Activated T-cell treated with anti-CD3 and anti-CD28 coated beads, Interleukin-2, amount 50 U/mL, for 72 hours (primary cell): ENCODE measurements at places on chromosomes 7 and 10. TPM values are rescaled to one million over a fixed set of nuclear protein-coding genes. Genes with fewer than 3 reads are reported as not detected.

Gene NUPR2
- total RNA-seq = not detected

Gene STEAP1B
- not detected for total RNA-seq

Gene CHST15
- 0.38 TPM for total RNA-seq

DNA sequence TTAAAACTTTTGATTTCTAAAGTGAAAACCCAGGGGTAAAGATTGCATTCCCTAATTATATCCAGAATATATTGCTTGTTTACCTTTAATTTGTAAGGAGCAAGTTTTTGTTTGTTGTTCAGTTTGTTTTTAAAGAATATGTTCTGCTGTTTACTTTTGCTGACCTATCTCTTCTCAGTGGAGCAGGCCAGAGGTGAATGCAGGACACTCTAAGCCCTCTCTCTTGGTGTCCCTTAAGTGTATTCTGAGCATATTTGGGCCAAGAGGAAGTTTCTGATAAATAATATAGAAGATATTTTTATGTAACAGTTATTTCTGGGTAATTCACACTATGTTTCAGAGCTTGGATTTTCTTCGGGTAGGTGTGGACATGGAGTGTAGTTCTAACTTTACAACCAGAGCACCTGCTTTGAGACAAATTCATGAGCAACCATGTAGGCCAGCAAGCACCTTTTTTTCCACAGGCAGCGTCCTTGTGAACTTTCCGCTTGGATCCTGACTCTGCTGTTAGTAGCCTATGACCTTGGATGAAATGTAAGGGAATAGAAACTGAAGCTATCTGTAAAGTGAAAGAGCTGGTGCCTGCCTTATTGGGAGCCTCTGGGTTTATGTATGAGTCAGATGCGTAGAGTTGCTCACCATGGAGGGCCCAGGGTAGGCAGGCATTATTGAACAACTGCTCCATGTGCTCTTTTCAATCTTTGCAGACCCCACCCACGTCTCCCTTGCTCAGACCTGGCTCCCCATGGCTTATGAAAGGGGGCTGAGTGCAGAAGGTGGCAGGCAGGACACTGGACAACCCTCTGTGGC is 16.1 kb downstream of the OGDH start:
- peak; percentile 63 for DNase-seq

DNA sequence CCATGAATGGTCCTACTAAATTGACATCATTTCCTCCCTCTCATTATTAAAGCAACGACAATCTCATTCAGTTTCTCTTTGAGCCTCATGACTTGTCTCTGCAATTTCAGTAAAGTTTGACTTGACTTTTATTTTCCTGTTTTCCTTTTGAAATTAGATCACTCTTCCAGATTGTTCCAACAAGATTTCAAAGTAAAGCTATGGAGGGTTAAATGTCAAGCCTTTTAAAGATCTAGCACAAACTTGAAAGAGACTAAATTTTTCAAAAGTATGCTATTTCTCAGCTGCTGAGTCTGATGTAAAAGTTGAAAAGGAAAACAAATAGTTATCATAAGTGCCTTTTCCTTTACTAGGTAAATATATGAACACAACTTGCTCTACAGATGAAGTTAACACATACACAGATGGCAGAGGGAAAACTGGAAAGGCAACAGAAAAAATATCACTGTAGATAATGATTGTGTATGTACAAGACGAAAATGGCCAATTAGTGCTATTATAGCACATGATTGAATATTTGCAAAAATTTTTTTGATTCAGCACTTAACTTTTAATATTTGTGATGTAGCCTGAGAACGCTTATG is 200.6 kb downstream of the WDR11 start:
- no peak for DNase-seq
